ENCODE measurements at places on chromosomes 11 and 22.

GRCh38 chr11:69352166-69352565 lies 58.2 kb downstream of the MYEOV start:
- no peak for DNase-seq

DNA sequence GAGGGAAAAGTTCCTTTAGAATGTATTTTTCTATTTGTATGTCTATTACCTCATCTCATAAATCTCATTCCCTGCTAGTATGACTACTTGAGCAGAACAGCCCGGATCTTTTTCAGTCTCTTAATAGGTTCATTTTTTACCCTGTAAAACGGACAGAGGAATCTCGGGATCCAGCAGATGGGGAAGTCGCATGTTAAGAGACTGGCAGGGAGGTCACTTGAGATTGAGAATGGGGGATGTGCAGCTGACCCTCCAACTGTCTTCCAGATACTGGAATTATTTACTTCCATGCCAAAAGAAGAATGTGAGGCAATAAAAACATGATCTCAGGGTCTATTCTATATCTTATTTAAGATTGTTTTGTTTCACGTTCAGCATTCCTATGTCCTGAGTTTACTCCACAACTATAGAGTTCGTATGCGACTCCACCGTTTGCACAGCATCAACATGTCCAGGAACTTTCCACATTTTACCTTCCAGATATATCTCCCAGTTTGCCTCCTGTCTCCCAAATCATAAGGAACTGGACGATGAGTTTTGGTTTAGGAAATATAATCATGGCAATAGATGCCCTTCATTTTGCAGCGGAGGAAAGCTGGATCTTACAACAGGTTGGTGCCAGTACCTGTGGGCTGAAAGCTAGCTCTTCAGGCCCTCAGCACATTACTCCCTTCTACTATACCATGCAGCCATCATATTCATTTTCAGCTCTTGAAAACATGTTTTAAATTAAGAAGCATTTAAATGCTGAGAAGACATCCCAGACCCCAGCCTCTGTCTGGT lies 181.5 kb downstream of the MAML2 start:
- no peak for DNase-seq

DNA sequence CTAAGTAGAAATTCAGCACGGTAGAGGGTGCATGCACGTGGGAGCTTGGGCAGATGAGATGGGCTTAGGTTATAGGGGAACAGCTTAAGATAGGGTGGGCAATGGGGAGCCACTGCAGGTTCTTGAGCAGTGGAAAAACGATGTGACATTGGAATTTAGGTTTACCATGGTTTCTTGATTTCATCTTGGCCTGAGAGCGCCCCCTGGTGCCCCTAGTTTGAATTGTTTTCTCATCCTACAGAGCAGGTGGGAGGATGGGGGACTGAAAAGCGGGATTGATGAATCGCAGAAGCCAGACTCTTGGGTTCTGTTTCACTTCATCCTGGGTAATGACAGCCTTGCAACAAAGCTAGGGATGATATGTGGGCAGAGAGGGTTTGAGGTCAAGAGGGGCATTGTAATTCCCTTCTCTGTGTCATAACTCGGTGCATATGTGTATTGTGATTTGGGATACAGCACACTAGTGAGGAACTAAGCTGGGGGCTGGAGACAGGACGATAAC lies 6.7 kb upstream of the MCAM start:
- DNase-seq, result peak; percentile 91

GRCh38 chr22:50236731-50237409 lies 8.0 kb downstream of the TUBGCP6 start:
- no peak for DNase-seq

- no peak for DNase-seq
These were observed 32.0 kb upstream of the TH start for GRCh38 chr11:2203440-2204259.

- DNase-seq, result no peak
These were observed 369 bp downstream of the XRRA1 start for GRCh38 chr11:74948546-74948897.

DNA sequence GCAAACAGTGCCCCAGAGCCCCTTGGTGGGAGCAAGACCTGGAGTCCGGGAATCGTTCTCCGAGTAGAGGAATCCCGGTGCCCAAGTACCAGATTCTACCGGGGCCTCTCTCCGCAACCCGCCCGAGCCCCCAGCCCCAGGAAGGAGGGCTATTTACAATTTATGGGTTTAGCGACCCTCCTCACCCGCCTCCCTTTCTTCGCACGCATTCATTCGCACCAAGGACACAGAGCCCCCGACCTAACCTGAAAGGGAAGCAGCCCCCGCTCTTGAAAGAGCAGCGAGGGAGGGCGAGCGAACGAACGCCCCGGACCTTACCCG lies 628 bp downstream of the LRP4 start:
- no peak for DNase-seq

GRCh38 chr11:65911682-65912568 lies 6.9 kb downstream of the C11orf68 start:
- DNase-seq, result peak; percentile 79

GRCh38 chr22:39117585-39118191 lies 20.6 kb downstream of the APOBEC3H start:
- DNase-seq, result no peak

DNA sequence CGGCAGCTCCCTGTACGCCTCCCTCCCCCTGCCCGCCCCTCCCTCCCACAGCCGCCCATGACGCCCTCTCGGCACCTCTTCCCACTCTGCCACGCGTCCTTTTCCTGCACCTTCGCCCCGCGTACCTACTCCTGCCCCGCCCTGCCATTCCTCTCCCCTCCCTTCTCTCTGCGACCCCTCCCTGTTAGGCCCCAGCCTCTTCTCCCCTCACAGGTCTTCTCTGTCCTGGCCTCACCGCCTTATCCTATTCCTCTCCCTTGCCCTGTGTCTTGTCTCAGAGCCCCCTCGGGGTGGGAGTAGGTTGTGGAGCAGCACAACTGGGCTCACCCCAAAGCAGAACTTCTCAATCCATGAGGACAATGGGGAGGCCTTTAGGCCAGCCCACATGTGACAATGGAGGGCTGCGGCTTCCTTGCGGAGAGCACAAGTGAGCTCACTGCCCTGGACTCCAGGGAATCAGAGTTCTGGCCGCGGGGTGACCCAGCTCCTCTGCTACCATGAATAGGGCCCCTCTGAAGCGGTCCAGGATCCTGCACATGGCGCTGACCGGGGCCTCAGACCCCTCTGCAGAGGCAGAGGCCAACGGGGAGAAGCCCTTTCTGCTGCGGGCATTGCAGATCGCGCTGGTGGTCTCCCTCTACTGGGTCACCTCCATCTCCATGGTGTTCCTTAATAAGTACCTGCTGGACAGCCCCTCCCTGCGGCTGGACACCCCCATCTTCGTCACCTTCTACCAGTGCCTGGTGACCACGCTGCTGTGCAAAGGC lies 539 bp downstream of the SLC35C1 start:
- DNase-seq, result peak; percentile 33

GRCh38 chr11:104003491-104003890 lies 32.9 kb upstream of the DDI1 start:
- DNase-seq, result no peak

- DNase-seq, result no peak
These were observed 4.8 kb upstream of the POU2F3 start for GRCh38 chr11:120235024-120235628.

DNA sequence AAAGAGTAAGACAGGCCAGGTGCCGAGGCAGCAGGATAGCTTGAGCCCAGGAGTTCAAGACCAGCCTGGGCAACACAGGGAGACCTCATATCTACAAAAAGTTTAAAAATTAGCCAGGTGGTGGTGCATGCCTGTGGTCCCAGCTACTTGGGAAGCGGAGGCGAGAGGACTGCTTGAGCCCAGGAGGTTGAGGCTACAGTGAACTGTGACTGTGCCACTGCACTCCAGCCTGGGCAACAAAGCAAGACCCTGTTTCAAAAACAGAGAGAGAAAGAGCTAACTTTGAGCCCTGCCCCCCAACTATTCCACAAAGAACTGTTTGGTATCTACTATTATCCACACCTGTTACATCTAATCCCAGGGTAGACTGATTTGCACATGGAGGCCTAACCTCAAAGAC lies 49.2 kb upstream of the RAPSN start:
- DNase-seq, result no peak

GRCh38 chr11:46122945-46123715 lies 1.9 kb upstream of the PHF21A start:
- DNase-seq, result no peak

DNA sequence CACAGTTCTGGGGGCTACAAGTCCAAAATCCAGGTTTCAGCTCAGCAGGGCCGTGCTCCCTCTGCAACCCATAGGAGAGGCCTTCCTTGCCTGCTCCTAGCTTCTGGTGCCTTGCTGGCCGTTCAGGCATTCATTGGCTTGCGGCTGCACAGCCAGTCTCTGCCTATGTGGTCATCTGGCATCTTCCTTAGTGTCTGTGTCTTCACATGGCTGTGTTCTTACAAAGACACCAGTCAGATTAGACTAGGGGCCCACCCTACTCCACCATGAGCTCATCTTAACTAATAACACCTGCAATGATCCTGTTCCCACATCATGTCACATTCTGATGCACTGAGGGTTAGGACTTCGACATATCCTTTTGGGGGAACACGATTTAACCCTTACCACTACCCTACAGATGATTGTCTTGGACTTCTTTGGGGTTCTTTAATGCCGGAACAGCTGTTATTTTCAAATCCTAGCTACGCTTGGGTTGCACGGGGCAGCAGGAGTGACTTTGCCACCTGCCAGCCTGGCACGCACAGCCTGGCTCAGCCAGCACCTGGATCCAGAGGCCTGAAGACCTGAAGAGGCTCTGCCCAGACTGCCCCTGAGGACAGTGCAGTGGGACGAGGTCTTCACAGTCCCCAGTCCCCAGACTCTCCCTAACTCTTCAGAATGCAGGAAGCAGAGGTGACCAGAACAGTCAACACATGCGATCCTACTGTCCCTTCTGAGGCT lies 7.7 kb upstream of the NEAT1 start:
- peak; percentile 18 for DNase-seq

- no peak for DNase-seq
These were observed 20.6 kb upstream of the PDE3B start for GRCh38 chr11:14623036-14623435.

- DNase-seq, result peak; percentile 97
These were observed 21.5 kb upstream of the MALAT1 start for GRCh38 chr11:65477149-65477965.

- no peak for DNase-seq
These were observed 21.1 kb downstream of the NCAPD3 start for GRCh38 chr11:134202661-134203060.

DNA sequence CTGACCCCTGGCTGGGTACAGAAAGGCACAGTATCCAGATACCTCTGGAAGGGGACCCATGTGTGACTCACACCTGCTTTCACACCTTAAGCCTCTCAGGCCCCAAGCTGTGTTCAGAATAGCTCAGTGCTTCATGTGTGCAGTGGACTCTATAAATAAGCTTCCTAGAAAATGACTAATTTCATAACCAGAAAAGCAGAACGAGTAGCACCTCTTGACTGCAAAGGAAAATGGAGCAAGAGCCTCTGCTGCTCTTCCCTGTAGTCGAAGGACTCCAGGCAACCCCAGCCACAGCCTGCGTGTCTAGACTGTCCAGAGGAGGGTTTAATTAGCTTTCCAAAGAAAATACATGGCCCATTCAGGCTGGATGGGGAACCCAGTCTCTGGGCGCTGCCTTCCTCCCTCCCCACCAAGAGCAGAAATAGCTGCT lies 23.1 kb downstream of the PTPN5 start:
- DNase-seq, result no peak

DNA sequence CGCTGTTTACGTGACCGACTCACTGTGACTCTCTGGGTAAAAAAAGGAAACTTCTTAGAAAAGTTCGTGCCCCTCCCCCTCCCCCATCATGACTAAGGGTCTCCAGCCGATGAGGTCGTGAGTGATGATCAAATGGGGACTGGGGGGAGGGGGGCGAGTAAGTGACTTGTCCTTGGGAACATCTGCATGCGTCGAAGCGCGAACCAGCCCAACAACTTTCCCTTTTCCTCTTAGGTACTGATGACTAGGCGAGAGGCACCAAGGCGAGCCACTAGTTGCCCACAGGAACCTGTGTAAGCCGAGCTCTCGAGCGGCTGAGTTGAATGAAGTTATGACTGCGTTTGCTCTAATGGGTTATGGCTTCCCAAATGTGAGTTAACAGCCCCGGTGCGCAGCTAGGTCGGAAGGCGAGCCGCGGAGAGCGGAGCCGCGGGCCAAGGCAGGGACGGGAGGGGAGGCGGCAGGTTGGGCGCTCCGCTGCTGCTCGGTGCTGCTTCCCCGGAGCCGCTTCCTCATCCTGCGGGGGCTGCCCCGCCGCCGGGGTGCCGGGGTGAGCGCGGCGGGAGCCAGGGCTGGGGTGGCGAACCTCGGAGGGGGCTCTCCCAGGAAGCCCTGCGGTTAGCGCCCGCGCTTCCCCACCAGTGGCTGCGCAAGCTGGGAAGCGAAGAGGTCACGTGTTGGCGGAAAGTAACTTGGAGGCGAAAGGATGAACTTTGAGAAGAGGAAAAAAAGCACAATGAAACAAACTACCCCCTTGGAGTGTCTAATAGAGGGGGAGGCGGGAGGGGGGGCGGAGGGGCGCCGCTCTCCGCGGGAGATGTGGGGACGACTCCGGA lies 22.1 kb upstream of the BDNF start:
- no peak for DNase-seq

GRCh38 chr22:41970601-41971000 lies 1.4 kb downstream of the SEPTIN3 start:
- no peak for DNase-seq

DNA sequence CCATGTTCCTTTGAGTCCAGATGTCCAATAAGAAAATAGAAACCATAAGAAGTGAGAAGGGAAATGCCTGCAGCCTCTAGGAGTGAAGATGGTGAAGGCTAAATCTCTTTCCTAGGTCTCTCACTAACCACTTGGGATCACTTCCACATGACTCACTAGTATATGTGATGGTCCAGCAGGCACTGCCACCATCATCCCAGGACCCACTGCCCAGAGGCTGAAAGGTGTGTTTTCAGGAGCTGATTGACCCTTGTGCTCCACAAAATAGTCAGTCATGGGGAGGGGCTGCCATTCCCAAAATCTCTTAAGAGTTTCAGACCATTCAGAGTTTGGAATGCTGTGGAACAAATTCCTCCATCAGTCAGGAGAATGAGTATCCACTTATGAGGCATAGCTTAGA lies 22.9 kb downstream of the UBASH3B start:
- DNase-seq, result no peak

GRCh38 chr22:48404801-48405447 lies 1422.7 kb downstream of the BRD1 start:
- no peak for DNase-seq

GRCh38 chr11:102368472-102368871 lies 21.5 kb downstream of the BIRC2 start:
- DNase-seq, result no peak

GRCh38 chr22:48760481-48761390 lies 1066.9 kb downstream of the BRD1 start:
- DNase-seq, result peak; percentile 4

GRCh38 chr22:37803639-37804351 lies 3.9 kb upstream of the GCAT start:
- DNase-seq, result no peak

Data from uterus (tissue), 4 donors.